ENCODE measurements at places on chromosomes 6 and 20.

GRCh38 chr20:63955281-63955826, 862 bp downstream of the UCKL1 start:
- DNase-seq = no peak

- DNase-seq = no peak
Measured at GRCh38 chr6:70844301-70844700, 112.6 kb downstream of the B3GAT2 start.

DNA sequence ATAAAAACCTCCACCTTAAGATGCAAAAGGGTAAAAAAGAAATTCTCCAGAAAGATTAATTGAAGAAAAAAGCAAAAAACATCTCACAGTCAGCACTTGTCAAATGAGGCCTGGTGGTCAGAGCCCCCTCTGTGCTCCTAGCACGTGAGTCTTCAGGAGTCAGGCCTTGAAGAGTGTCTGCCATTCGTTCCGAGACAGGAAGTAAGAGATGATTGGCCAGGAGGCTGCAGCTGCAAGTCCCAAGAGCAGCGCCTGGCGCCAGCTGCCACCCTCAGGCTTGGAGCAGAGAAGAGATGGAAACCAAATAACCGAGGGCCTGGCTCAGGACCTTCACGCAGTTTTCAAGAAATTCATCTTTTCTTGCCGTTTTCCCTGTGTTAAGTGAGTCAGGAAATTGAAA, 65.0 kb downstream of the FAM120B start:
- no peak for DNase-seq

DNA sequence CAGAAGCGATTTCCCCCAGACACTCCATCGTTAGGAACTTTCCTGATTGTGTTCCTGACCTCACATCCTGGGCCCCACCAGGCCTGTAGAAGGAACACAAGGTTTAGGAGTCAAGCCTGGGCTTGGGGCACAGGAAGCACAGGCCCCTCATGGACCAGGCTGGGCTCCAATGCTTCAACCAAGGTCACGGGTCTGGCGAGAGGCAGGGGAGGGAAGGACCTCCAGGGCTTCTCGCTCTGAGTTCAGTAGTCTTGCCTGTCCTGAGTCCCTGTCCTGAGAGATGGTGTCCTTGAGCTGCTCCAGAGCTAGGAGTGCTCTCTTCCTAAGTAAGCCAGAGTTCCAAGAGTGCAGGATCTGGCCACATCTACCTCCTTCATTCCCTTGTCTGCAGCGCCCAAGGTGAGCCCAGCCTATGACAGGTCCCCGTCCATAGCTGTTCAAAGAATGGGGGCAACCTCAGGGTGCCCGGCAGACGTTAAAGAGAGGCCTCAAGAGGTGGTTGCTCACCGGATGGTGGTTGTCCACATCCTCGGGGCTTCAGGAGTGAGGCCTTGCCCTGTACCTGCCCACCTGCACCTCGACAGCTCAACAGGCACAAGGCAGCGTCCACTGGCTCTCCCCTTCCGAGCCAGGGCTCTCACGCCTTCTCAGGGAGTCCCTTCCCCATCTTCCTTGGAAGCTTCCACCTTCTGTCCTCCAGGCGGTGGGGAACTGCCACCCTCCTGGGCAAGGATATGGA, 1.6 kb upstream of the TUBB1 start:
- DNase-seq = no peak

DNA sequence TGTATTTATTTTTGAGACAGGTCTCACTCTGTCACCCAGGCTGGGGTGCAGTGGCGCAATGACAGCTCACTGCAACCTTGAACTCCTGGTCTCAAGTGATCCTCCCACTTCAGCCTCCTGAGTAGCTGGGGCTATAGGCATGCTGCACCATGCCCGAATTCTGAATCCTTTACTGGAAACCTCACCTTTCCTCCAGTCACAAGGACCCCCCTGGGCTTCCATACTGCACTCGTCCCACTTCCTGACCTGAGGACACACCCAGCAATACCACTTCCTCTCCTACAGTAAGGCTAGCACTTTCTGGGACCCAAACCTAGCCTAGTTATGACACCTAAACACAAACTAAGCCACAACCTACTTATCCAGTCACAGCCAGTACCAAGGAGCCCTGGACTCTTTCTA, 68.2 kb downstream of the FAM217A start:
- DNase-seq = no peak

DNA sequence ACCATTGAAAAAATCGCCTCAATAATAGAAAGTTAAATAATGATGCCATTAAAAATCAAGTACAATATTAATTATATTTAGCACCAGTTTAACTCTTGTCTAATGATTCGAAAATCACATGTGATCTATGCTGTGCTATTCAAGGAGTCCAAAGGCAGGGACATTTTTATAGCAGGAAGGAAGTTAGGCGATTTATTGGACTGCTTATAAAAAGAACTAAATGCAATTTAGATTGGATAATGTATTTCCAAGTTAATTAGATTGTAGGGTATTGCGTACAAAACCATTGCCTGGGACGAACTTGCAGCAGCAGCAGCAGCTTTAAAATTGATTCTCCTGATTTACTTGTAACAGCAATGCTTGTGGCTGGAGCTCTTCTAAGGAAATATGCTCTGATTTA, 87.4 kb upstream of the TMEM181 start:
- DNase-seq = no peak

DNA sequence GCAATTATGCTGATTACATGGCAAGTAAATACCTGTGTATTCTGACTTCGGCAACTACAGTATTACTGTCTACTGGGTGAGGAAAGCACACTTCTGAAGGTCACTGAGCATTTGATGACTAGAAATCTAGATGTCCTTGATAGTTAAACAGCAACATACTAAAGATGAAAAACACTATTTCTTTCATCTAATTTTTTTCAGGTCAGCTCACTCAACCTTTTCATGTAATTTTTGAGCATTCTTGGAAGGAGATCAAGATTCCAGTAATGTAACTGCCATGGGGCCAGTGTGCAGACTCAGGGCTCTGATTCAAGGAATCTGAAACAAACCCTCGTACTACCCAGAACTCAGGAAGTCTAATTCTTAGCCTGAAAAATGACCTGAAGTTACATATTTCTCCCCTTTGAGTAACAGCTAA, 222.6 kb upstream of the TAB2 start:
- DNase-seq = no peak

DNA sequence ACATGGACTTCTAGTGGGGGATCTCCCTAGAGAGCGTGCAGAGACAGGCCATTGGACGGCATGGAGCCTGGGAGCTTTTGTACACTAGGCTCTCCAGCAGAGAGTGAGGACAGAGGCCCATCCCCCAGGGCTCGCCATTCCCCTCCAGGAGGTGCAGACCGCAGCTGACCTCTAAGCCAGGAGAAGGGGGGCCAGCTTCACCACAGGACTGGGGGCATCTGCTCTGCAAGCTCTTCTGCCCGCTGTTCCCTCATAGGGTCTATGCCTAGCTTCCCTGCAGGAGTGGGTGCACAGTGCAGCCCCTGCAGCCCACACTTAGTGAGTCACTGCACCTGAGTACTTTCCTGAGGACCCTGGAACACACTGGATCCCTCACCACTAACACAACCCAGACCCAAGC, 94.4 kb downstream of the FHL5 start:
- DNase-seq = no peak

DNA sequence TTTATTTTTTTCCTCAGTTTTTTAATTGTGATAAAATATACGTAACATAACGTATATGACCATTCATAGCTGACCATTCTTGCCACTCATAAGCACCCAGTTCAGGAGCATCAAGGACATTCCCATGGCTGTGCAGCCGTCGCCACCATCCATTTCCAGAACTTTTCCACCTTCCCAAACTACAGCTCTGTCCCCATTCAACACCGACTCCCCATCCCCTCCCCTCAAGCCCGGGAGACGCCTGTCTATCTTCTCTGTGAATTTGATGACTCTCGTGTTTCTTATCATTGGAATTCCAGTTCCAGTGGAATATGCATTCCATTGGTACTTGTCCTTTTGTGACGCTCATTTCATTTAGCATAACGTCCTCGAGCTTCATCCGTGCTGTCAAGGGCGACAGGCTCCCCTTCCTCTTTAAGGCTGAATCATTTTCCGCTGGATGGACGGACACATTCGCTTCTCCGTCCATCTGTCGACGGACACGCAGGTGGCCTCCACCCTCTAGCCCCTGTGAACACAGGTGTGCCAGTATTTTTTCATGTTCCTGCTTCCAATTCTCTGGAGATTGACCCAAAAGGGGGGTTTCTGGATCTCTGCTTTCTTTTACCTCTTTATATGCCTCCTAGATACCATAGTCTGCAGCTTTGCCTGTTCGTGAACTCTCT, 88.1 kb downstream of the YTHDF1 start:
- DNase-seq = no peak

GRCh38 chr6:2376429-2377355, 131.3 kb upstream of the GMDS start:
- DNase-seq = no peak

- no peak for DNase-seq
Measured at GRCh38 chr6:69789578-69789977, 7.2 kb downstream of the LMBRD1 start.

All from T-cell (primary cell).